ENCODE measurements at places on chromosomes 5 and 9.

DNA sequence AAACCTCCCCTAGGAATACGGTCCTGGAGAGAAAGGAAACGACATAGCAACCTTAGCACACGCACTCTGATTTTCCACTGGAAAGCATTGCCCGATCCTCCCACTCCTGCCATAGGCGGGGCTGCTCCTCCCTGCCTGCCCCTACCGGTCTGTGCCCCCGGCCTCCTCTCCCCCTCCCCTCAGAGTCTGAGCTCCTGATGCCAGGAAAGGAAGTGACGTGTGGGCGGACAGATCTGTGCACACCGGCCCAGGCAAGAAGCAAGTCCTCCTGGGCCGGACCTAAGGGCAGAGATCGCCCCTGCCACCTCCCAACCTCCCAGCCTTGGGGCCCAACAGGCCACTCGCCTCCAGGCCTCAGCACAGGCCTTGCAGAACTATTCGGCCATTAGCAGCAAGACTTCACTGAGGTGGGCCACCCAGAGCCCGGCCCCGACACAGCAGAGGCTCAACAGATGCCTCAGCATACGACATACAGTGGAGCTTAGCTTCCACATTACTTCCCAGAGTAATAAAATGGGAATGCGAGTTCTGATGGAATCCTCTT is 7.2 kb downstream of the NINJ1 start:
- DNase-seq = no peak

DNA sequence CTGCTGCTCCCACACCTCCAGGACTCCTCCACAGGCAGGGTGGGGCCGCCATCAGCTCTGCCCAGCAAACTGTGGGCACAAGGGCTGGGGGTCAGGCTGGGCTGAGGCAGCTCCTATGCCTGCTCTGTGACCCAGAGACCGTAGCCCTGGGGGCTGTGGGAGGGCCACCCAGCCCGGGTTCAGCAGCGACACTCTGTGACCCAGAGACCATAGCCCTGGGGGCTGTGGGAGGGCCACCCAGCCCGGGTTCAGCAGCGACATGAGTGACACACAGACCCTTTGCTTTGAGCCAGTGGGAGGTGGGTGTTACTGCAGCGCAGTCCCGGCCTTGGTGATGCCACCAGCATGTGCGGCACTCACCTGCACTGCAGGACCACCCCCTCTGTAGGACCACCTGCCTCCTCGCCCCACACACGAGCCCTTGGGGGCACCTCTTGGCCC is 118.9 kb upstream of the LPCAT1 start:
- no peak for DNase-seq

DNA sequence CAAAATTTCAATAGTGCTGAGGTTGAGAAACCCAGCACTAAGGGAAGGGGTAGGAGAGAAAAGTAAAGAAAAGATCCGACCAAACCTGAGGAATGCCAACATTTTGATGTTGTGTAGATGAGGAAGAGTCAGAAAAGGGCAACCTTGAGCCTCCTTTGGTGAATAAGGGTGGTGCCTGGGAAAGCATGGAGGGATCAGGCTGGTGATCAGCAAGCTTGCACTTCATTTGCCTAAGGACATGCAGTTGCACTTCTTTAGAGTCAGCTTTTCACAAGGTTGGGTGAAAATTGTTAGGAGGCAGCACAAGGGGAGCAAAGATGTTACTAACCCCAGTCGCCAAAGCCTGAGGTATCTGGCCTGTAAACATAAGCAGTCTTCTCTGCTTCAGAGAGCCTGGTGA is 20.4 kb downstream of the ATP6V0E1 start:
- no peak for DNase-seq

GRCh38 chr9:98040212-98040611 is 16.3 kb upstream of the NANS start:
- no peak for DNase-seq

DNA sequence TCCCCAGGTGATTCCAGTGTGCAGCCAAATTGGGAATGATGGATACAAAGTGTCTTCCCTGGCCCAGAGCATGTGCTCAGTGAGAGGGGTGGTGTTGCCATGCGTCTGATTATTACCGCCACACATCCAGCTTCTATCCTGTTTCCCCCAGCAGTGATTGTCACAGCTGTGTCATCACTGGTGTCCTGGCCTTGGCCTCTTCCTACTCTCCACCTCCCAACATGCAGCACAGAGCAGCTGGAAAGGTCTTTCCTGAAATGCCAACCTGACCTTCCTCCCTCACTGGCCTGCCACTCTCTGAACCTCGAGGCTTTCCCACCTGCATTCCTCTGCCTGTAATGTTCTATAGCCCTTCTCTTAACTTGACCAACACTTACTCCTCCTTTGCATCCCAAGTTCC is 60.0 kb downstream of the TMOD1 start:
- DNase-seq = no peak

All from CD4-positive, alpha-beta T cell treated with Interleukin-15 for 4 hours (primary cell).